ENCODE measurements at places on chromosomes 1 and 21. TPM values are rescaled to one million over a fixed set of nuclear protein-coding genes. Genes with fewer than 3 reads are reported as not detected.

DNA sequence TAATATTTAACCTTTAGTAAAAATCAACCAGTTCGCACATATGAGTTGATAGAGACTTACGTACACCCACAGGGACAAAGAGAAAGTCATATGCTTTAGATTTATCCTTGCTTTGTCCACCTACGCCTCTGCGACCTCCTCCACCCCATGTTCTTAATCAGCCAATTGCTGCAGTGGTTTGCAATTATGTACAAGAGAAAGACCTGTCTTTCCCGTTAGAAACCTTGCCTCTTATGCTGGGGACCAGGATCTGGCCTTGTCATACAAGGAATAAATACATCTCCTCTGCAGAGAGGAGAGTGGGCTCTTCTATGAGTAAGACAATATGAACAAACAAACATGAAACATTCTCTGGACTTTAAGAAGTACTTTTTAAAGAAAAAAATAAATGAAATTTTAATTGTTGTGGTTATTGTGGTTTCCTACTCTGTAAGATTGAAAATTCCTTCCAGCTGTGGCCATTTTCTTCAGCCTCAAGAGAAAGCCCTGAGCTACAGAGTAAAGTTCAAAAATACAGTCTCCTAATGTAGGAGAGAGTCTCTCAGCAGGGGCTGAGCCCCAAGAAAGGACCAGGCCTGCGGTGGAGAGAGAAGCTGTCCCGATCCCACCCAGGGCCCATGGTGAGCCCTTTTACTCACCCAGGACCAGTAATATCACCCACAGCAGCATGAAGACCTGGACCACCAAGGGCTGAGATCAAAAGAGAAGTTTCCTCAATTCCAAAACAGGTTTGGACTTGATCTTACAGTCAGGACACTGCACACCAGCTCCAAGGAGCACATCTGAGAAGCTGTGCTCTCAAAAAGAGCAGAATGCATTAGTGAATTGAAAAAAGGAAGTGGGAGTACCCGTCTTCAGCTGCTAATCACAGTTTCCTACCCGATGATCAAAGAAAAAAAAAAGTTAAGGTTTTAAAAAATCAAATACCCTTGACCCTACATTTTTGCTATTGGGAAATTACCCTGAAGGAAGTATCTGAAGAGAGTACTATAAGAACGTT lies at the start of gene FCRL5:
TSS of gene FCRL5 (minus strand) at position 822 of the 1,000 bp plus-strand sequence. CDS start at position 669, 153 bp downstream.
- DNase-seq, result no peak

DNA sequence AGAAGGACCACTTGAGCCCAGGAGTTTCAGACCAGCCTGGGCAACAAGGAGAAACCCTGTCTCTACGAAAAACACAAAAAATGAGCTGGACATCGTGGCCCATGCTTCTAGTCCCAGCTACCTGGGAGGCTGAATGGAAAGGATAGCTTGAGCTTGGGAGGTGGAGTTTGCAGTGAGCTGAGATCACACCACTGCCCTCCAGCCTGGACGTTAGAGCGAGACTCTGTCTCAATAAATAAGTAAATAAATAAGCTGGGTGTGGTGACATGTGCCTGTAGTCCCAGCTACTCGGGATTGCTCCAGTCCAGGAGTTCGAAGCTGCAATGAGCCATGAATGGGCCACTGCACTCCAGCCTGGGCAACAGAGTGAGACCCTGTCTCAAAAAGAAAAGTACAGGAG lies 3.6 kb downstream of the AKR1A1 start:
- DNase-seq, result no peak

The CASQ1 gene
- polyA plus RNA-seq, result not detected

The LEPR gene
- 26.1 TPM for polyA plus RNA-seq

The TDRD5 gene
- 0.07 TPM for polyA plus RNA-seq

The SPRR1A gene
- polyA plus RNA-seq, result not detected

Measured in K562 (cell line).